ENCODE measurements at places on chromosomes 5 and 9. TPM values are rescaled to one million over a fixed set of nuclear protein-coding genes. Genes with fewer than 3 reads are reported as not detected.
A peak's percentile ranks its signal among the peaks of the same experiment; 100 is the strongest.

NR2F1 gene
- total RNA-seq: 4.8 TPM

CCNJL gene
- total RNA-seq: 3.2 TPM

PPP1R26 gene
- total RNA-seq: 6.8 TPM

IFNA2 gene
- not detected for total RNA-seq

TEX48 gene
- total RNA-seq: not detected

ANKRD18B gene
- 1.7 TPM for total RNA-seq

PLEKHG4B gene
- 6.0 TPM for total RNA-seq

RBM18 gene
- total RNA-seq: 9.2 TPM

ZFP2 gene
- total RNA-seq: 1.9 TPM

DNA sequence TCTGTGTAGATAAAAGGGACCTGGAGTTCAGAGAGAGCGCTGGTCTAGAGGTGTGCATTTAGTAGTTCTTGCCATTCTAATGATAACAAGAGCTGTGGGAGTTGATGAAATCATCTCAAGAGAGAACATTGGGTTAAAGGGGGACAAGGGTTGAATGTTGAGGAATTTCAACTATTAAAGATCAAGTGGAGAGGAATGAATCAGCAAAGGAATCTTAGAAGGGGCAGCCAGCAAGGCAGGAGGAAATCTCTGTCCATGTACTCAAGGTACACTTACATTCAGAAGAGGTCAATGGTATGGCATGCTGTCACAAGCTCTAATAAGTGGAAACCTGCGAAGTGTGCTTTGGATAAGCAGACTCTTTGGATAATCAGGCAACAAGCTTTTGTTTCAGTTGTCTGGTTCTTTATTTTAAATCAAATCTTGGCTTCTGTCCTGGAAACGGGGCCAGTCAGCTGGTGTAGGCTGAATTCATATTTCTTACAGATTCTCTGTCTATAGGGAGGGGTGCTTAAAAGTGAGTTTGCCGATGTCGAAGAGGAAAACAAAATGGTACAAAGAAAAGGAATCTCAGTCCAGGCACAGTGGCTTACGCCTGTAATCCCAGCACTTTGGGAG, 320.5 kb upstream of the CD180 start:
- no peak for DNase-seq

GRCh38 chr5:32722957-32723356, 11.8 kb downstream of the NPR3 start:
- DNase-seq: no peak

DNA sequence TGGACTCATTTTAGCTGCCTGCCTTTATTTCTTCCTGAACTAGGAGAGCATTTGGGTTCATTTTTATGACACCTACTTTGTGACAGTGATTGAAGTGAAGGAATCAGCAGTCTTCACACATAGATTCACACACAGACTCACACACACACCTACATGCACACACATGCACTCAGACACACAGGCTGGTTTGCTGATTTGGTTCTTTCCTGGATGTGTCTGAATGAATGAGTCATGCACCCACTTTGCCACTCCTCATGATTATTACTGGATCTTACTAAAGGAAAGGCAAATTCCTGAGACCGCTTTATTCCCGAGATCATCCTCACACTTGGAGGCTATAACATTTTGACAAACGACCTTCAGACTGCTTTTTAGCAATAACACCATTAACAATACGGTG, 529.5 kb downstream of the AGTPBP1 start:
- DNase-seq: no peak

DNA sequence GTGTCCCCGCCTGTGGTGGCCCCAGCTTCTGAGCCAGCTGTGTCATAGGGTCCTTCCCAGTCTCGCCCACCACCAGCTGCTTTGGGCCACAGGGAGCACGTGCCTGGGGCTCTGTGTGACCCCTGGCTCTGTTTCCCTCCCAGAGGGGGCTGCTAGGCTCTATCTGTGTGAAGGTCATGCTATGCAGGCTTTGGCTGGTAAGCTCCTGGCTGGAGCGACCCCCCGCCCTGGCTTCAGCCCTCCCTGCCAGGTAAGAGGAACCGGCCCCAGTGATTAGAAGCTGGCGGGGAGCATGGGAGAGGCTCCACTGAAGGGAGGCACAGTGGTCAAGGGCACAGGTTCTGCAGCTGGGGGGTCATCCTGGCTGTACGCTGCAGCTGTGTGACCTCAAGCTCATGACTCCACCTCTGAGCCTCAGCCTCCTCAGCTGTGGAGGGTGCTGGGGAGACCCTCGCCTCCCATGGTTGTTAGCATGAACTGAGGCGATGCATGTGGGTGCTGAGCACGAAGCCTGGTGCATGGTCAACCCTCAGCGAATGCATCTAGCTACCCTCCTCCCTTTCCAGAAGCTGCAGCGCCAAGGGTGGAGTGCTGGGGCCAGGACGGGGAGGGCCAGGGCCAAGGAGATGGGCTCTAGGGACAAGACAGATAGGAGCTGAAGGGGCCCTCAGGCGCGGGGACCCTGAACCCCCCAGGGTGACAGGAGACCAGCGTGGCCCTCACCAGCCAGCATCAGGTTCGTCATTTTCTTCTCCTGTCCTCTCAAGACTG, 163.8 kb upstream of the MVB12B start:
- no peak for DNase-seq

GRCh38 chr5:167644619-167645018, 646.8 kb upstream of the WWC1 start:
- no peak for DNase-seq

GRCh38 chr5:157459715-157460599, at the start of gene NIPAL4:
Gene NIPAL4 (plus strand): TSS chr5:157460213. CDS start chr5:157460321, 108 bp downstream.
- DNase-seq: no peak

DNA sequence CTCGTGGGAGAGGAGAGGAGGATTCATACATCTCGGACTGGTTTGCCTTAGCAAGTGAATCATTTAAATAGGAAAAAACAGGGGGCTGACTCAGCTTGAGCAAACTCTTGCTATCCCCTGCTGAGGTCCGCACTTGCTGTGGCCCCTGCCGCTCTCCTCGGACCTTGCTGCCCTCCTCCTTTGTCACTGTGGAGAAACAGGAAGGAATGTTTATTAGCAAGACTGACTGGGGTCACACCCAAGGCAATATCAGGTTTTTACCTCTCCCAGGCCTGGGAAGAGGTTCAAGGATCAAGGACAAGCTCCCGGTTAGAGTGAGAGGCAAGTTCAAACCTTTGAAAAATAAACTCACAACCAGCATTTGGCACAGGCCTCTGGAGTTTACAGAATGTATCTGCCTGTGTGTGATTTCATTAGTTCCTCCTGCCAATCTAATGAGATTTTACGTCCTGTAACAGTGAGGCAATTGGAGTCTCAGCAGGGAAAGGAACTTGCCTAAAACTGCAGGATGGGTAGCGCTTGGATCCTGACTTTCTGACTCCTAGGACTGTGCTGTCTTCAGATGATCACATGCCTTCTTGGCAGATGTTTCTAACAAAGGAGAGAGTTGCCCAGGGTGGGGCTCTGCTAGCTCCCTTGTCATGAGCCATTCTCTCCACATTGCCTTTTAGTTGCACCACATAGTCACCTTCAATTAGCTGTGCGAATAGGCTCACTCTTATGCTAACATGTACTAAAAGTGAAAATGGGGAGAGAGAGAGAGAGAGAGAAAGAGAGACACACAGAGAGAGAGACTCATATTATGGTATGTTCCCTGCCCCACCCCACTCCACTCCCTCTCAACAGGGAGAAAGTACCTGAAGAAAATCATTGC, 108.6 kb upstream of the CDKN2B start:
- DNase-seq: no peak

DNA sequence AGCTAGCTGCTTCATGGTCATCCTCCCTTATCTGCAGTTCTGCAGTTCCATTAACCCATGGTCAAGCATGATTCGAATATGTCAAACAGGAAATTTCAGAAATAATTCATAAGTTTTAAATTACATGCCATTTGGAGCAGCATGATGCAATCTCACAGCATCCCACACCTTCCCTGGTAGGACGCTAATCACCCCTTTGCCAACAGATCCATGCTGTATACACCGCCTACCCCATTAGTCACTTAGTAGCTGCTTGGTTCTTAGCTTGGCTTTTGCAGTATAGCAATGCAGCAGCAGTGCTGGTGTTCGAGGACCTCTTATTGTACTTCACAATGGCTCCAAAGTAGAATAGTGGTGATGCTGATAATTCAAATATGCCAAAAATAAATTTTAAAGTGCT, 739.7 kb upstream of the CDH9 start:
- no peak for DNase-seq

- DNase-seq: no peak
Observed at GRCh38 chr5:111781200-111781599, 24.2 kb upstream of the NREP start.

DNA sequence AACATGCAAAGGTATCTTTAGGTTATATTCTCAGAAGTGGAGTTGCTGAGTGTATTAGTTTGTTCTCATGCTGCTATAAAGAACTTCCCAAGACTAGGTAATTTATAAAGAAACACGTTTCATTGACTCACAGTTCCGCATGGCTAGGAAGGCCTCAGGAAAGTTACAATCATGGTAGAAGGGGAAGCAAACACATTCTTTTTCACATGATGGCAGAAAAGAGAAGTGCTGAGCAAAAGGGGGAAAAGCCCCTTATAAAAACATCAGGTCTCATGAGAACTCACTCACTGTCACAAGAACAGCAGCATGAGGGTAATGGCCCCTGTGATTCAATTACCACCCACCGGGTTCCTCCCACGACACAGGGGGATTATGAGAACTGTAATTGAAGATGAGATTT, 163.6 kb upstream of the PRLR start:
- no peak for DNase-seq

GRCh38 chr5:174560861-174561260, 163.5 kb upstream of the MSX2 start:
- no peak for DNase-seq

DNA sequence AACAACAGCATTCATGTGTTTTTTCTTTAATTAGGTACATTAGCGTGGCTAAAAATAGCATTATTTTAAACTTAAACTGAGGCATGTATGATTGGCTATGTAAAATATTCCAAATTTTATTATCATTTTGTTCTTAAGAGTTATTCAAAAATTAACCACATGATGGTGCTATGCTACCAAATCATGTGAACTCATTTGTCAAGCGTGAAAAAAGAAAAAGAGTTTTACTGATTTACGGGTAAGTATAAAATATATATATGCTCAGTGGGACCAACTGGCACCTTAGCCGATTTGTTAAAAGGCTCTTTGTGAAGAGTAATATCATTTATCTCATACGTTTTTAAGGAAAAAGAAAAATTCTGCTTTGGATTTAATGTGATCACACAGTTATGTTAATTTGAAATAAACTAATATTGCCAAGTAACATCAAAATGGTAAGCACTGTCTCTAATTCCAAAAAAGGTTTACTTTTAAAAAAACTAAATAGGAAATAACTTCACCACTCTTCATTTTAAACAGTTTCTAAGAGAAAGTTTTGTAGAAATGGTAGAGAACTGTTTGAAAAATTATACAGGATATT, 1042.3 kb downstream of the CDH12 start:
- peak; percentile 12 for DNase-seq

- peak; percentile 21 for DNase-seq
Observed at GRCh38 chr5:108541836-108542235, 159.9 kb upstream of the FBXL17 start.

DNA sequence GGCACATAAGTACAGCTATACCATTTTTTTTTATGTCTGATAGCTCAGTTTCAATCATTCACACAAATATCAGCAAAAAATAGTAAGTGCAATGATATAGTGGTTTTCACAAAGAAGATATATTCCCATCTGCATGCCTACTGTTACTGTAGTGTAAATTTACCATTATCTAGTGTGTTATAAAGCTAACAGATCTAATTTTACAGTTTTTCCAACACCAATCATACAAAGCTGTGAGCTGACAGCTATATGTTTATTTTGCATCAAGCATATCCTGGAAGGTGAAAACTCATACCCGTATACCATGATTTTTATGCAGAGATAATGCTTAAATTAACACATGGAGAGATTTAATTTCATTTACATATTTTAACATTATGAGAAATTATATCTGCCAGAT, 89.9 kb upstream of the HAPLN1 start:
- DNase-seq: no peak

GRCh38 chr9:19782005-19782404, 6.8 kb downstream of the SLC24A2 start:
- no peak for DNase-seq

GRCh38 chr5:2724031-2724581, 27.4 kb downstream of the IRX2 start:
- DNase-seq: no peak

- DNase-seq: no peak
Observed at GRCh38 chr9:126915281-126915816, 767 bp downstream of the RALGPS1 start.

DNA sequence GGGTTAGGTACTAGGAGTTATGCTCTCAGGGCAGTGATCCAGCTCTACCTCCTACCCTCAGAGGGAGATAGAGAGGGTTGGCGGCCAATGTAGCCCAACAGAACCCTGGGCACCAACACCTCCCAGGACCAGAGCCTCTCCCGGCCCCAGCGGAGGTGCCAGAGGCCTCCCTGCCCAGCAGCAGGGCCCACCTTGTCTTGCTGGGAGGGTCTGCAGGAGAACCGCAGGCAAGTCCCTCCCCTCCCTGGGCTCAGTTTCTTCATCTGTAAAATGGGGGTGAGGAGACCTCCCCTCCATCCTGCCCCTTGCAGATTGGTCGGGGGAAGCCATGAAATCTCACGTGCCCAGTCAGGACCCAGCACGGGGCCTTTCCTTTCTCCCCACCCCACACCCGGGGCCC, 34.4 kb downstream of the HK3 start:
- DNase-seq: no peak

DNA sequence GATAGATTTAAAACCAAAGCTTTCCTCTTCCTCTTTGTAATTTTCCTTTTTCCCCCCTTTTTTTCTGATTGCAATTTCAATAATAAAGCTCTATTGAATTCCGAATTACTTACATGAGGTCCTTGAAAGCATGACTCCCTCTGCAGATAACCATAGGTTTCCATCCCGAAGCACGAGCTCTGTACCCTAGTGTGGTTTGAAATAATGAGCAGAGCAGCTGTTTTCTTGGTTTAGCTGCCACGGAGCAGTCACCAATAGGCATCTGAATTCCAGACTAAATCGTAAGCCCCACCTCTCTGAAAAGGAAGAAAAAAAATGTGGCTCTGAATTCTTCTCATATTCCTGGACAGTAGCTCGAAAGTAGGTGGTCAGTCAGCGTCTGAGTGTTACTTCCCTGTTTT, 18.5 kb upstream of the GNE start:
- peak; percentile 32 for DNase-seq

DNA sequence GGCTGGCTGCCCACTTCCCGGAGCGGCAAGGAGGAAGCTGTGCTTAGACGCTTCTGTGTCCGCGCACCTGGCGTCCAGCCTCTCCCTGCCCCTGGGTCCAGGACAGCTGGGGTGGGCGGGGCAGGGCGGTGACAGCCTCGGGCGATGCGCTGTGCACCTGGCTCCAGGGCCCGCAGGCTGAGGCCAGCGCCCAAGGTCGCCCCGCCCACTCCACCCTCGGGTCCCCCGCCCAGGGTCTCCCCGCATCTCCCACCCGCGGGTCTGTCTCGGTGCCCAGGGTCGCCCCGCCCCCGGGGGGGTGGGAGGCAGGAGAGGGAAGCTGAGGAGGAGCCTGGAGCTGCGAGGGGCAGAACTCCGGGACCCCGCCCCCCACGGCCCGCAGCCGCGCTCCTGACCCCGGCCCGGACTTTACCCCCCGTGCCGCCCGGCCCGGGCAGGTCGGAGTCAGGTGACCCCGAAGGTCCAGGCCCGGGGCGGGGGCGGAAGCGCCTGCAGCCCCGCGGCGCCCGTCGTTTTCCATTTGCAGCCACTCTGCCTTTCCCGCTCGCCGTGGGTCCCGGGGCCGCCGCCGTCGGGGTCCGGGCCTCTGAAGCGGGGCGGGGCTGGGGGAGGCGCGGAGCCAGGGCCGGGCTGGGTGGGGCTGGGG, at the start of gene ENTPD8:
TSS of gene ENTPD8 (minus strand) at position 69 of the 646 bp plus-strand sequence. CDS start 3,072 bp downstream, outside the sequence.
- no peak for DNase-seq
